ENCODE measurements at places on chromosomes 16 and 17.

DNA sequence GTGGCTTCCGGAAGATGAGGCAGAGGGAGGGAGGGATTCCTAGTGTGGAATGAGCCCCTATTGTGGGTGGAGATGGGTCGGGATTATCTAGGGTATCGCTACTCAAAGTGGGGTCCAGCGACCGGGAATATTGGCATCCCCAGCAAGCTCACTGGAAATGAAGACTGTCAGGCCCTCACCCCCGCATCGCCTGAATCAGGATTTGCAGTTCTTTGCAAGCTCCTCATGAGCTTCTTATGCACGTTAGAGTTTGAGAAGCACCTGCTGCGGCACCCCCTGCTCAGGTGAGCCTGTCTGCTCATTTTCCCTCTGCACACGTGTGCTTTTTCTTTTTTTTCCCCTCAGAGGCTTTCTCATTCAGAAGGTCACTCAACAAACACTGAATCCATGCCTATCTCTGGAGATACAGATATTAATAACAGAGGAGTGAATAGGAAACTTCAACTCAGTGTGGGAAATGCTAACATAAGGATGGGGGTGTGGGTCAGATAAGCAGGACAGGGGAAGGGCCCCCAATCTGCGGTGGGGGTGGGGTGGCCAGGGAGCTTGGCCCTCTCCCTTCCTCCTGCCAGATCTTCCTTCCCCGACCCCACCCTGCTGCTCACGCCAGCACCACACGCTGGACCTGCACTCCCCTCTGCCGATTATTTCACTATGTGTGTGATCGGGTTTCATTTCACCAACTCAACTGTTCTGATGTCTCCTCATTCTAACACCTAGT is 67.7 kb upstream of the NFAT5 start:
- no peak for DNase-seq

GRCh38 chr17:13355054-13355453 is 246.7 kb downstream of the HS3ST3A1 start:
- no peak for DNase-seq

- DNase-seq: no peak
Observed at GRCh38 chr17:21373036-21373435, 3.1 kb upstream of the KCNJ12 start.

DNA sequence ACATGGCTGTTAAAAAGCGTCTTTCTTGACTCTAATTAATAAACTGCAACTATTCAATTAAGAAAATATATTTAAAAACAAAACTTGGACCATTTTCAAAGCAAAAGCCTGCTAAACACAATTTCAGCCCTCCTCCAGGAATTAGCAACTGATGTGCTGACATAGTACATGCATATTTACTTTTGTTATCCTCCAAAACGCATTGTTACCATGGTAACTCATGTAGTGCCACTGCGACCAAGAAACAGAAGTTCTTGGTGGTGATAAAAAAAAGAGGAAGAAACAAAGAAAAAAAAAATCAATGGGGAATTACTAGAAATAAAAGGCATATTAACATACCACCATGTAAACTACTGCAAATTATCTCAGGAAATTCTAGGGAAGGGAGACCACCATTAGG is 793.4 kb upstream of the CDH8 start:
- DNase-seq: no peak

DNA sequence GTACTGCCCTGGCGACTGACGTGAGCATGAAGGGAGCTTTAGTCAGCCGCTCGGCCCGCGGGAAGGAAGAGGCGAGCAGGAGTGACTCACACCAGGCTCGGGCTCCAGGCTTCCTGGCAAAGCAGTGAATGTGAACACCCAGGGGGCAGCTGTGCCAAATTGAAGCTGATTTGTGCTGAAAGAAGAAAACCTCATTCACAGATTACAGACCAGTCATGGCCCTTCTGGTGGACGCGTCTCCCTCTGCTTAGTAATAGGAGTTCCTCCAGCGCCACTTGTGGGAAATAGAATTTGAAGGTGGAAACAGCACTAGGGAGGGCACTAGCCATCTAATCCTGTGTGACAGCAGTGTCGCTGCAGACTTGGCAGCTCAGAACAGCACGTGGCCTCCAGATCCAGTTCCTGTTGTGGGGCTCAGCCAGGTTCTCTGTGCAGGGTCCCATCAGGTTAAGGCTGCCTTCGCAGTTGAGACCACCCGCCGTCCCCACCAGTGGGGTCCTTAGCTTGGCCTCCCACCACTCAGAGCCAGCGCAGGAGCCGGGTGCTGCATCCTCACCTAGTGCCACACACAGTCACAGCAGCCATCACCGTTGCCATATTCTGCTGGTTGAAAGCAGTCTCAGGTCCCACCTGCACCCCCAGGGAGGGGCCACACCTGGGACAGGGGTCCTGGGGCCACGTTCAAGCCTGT is 164.5 kb upstream of the CHMP6 start:
- no peak for DNase-seq

DNA sequence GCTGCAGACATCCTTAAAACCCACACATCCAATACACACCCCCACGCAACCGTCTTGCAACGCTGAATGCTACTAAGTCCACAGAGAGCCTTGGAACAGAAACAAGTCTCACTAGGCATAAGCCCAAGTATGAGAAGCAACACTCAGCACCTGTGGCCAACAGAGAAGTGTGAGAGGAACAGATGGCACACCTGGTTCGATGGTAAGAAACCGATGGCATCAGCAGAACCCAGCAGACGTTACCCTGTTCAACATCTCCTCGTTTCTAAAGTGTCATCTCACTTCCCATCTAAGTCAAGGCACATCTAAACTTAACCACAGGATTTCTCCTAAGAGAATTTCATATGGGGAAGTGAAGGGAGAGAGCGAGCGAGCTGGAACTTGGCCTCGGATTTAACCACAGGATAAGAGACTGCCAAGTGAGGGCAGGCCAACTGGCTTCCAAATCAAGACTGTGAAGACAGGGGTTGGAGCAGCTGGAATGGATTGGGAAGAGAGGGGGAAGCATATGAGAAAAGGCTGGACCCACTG is 41.0 kb downstream of the NXPH3 start:
- no peak for DNase-seq

DNA sequence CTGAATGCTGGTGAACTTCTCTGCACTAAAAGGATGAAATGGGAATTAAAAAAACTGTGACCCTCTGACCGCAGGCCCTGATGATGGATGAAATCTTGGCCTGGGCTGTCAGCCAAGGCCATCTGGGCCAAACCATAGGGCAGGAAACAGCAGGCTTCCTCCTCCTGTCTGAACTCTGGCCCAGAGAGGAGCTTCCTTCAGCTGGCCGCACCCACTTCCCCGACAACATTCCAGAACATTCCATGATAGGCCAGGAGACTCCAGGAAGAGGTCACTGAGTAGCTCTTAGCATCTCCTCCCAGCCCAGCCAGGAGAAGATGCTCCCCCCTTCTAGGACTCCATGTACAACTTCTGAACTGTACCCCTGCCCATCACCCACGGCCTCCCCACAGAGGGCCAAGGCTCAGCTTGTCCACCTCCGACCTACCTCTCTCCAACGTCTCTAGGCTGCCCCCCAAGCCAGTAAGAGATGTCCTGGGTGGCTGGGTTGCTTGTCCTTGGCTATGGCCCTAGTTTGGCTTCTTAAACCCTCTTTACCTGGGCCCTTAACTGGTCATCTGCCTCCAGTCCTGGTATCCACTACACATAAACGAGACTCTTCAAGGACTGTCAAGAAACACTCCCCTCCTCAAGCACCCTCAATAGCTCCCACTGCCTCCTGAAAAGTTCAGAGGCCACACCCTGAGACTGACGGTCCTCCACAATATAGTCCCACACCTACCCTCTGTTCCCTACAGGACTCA is 1.7 kb downstream of the RPH3AL start:
- no peak for DNase-seq

DNA sequence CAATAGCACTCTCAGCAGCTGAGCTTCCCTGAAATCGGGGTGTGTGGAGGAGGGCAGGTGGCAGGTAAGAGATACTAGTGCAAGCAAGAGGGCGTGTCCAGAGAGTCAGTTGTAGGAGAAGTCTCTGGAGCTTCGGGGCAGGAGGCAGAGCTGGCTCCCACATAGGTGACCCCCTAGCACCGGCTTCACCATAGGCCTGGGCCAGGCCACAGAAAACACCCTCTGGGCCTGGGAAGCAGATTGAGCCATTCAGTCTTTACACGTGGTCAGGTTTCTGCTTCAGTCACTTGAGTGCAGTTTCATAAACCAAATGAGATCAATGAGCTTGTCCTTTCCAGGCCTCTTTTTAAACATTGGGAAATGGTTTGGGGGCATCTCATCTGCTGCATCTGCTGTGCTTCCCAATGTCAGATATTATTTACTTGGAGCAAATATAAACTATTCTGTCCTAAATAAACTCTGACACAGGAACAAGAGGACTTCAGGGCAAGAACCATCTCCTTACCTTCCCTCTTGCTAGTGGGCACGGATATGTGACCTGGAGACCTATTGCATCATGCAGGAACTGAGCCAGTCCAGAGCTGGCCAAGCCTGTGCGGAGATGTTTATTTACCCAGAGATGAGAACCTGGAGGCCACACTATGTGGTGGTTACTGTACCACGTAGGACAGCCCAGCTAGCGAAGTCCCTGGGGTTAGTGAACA is 16.1 kb downstream of the CCR7 start:
- DNase-seq: no peak

GRCh38 chr17:44177640-44178039 is 7.1 kb downstream of the ASB16 start:
- DNase-seq: no peak

GRCh38 chr16:58866935-58867334 is 132.8 kb upstream of the GOT2 start:
- DNase-seq: no peak

GRCh38 chr17:31250229-31250628 is 46.8 kb downstream of the OMG start:
- DNase-seq: no peak

DNA sequence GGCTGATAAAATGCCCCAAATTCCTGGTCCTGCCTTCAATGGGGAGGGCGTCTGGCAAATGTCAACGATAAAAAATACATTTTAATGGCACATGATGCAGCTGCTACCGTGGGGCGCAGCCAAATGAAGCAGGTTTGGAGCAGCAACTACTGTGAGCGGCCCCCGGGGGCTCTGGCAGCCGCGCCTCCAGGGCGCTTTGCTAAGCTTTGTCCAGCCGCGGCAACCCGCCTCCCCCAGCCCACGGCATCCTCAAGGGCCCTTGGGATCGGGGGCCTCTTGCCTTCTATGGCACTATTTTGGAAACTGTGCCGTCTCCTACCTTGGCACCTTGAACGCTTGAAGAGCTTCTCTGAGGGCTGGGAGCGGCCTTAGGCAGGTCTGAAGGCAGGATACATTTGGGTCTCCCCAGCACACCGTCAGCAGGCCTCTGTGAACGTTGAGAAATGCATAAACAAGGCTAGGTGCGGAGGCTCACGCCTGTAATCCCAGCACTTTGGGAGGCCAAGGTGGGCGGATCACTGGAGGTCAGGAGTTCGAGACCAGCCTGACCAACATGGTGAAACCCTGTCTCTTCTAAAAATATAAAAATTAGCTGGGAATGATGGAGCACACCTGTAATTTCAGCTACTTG is 25.1 kb downstream of the TBX4 start:
- DNase-seq: no peak

DNA sequence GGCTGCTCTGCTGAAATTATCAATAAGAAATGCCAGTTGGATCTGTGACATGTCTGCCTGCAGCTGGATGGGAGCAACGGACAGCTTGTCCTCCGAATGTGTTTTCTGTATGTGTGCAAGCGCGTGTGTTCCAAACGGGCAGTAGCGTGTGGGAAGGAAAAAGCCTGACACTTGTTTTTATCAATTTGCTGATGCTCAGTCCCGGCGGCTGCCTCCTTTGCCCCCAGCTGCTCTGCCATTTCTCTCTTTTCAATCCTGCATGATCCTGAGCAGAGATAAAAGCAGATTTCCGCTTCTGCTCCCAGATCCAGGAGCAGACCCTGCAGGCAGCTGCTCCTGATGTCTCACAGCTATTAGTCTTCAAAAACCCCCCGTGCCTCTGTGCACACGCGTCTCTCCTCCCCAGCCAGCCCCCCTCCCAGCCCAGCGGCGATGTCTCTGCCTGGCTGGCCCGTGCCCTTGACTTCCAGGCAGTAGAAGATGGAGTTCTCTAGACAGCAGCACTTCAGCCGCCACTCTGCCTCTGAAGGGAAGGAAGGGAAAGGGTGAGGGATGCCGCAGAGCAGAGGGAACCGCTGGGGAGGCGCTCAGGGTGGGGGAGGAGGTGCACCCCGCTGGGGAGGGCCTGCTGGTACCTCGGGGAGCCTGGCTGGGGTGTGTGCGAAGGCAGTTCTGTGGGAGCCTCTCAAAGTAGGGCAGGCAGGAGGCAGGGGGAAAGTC is 4.1 kb downstream of the PRCD start:
- no peak for DNase-seq

- DNase-seq: no peak
Observed at GRCh38 chr16:85252014-85252413, 139.7 kb upstream of the CIBAR2 start.

DNA sequence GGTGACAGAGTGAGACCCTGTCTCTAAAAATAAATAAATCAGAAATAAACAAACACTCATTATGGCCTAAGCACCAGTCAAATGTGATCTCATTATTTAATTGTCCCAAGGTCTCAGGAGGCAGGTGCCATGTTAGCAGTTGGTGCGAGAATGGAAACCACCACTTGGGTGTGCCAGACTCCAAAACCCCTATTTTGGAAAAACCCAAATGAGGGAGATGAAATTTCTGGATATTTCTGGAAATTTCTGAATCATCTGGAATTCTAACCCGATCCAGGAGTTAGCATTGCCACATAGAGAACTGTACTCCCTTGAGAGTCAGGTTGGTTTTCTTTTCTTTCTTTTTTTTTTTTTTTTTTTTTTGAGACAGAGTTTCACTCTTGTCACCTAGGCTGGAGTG is 264.0 kb downstream of the XYLT1 start:
- DNase-seq: no peak

DNA sequence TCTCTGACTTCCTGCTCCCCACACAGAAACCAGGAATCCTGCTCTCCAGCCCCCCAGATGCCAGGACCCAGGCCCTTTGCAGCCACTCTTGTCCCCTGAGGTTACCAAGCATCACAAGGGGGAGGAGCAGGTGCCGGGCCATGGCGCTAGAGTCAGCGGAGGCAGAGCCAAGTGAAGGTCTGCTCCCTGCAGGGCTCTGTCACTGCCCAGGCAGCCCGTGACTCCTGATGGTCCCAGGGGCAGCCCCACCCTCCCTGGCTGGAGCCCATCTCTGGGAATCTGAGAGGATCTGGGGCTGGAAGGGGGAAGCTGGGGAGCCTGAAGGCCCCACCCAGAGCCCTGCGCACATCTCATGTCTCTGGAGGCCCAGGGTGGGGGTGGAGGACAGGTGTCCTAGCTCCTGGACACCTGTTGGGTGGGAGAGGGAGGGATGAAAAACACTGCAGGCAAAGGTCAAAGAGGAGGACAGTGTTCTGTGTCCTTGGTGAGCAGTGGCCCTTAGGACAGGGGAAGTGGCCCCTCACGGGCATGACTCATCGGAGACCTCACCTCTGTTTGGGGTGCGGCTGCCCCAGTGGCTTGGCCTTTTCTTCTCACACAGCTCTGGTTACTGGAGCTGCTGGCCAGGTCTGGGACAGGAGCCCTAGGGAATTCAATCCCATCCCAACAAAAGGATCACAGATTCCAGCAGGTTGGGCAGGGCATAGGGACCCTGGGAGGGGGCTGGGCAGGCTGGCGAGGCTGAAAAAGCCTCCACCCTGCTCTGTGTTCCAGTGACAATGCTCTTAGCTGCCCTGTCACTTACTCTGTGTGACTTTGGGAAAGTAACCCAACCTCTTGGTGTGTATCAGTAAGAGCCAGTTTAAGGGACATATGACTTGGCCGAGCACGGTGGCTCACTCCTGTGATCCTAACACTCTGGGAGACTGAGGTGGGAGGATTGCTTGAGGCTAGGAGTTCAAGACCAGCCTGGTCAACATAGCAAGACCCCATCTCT is at the start of gene PRSS36:
PRSS36 (minus strand) TSS at position 173 of the 997 bp plus-strand sequence; CDS start at position 142, 31 bp downstream.
- no peak for DNase-seq

- no peak for DNase-seq
Observed at GRCh38 chr16:80129791-80130190, 411.0 kb upstream of the DYNLRB2 start.

Data from stimulated activated CD4-positive, alpha-beta T cell treated with anti-CD3 and anti-CD28 coated beads, TNF-alpha, amount 100 ng/mL, for 1 hour (primary cell).